ENCODE measurements at places on chromosomes 12 and 14.

- DNase-seq = no peak
These were observed 98.1 kb downstream of the ANO2 start for GRCh38 chr12:5846950-5847349.

- DNase-seq = no peak
These were observed 40.2 kb upstream of the DICER1 start for GRCh38 chr14:95197551-95197950.

- no peak for DNase-seq
These were observed 4.0 kb downstream of the KIF26A start for GRCh38 chr14:104142136-104142945.

GRCh38 chr12:96606644-96607043 is 117.3 kb downstream of the CFAP54 start:
- DNase-seq = no peak

GRCh38 chr12:90152897-90153624 is 444.4 kb upstream of the ATP2B1 start:
- peak; percentile 52 for DNase-seq

- no peak for DNase-seq
These were observed 20.9 kb downstream of the CDKL1 start for GRCh38 chr14:50375760-50376159.

- no peak for DNase-seq
These were observed 16.4 kb downstream of the FAM234B start for GRCh38 chr12:13060581-13060980.

DNA sequence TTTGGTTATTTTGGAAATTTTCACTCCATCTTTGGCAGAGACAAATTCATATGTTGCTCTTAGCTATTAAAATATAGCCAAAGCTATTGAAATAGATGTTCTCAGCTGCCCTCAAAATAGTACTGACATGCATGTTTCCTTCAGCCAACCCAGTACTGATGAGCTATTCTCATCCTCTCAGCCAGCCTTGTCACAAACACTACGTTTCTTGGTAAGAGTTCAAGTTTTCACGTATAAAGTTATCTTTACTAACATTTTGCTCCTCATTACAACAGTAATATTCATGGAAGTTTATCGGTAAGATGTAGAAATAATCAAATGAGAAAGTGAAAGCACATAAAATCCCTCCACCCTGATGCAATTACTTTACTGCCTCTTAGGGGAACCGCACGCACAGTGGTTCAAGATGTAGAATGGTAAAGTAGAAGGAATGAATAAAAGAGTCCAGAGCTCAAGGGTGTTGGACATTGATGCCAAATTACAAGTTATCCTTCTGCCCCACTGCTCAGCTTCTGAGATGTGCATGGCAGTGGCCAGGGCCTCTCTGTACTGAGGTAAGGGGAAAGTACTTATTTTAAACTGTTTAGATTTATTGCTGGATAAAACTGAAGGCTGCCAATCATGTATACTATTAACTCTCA is 20.7 kb downstream of the GCH1 start:
- DNase-seq = no peak

- DNase-seq = no peak
These were observed 179.6 kb downstream of the ADGRD1 start for GRCh38 chr12:131133015-131133905.
